ENCODE measurements at places on chromosomes 3 and 15.

DNA sequence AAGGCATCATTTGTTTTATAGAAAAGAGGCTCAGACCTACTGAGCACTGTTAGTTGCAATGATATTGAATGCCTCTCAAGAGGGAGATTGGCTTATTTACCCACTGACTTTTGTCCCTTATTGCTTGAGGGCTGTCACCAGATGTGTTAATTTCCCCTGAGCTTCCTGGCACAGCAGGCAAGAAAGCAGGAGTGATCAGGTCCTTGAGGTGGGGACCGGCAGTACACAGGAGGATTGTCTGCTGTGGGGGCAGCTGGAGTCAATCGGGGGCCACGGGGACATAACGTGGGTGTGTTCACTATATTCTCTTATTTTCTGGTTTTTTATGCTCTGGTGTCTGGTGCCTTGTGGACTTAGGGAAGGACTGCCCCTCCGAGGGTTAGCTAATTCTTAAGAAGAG, 44.6 kb downstream of the GASK1A start:
- DNase-seq, result no peak

- DNase-seq, result peak; percentile 42
These were observed 32.6 kb downstream of the RBM5 start for GRCh38 chr3:50121072-50122032.

- DNase-seq, result peak; percentile 12
These were observed 587 bp downstream of the NPHP3 start for GRCh38 chr3:132721479-132722164.

DNA sequence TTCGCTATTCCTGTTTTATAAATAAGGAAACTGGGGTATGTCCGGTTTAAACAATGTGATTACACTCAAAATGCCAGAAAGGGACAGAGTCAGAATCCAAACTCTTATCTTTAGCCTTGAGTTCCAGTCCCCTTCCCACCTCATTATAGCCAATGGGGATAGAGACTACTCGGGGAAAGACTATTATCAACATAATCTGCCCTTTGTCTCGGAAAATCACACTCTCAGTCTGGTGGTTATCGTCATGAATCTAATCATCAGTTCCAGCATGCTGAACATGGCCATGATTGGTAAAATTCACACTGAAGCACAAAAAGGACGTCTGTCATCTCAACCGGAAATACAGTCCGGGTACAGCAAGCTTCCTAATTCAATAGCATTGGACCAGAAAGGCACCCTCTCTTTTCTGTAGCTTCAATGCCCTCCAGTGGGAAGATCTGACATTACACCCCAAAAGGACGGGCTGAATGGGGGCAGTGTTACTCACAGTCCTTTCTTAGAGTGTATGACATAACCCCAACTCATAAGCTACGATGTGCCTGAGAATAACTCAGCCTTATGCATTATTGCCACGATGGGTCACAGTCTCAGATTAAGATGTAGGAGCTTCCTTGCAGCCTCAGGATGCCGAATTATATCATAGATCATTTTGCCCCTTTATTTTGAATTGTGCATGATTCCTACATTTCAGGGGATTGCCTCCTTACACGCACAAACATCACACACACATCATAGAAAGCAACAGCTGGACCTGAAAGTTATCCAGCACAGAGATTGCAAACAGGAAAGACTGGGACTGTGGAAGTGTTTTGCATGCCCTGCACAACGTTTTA, 390.4 kb upstream of the LMCD1 start:
- peak; percentile 5 for DNase-seq

GRCh38 chr3:32452009-32452408, 50.6 kb downstream of the CMTM6 start:
- no peak for DNase-seq

DNA sequence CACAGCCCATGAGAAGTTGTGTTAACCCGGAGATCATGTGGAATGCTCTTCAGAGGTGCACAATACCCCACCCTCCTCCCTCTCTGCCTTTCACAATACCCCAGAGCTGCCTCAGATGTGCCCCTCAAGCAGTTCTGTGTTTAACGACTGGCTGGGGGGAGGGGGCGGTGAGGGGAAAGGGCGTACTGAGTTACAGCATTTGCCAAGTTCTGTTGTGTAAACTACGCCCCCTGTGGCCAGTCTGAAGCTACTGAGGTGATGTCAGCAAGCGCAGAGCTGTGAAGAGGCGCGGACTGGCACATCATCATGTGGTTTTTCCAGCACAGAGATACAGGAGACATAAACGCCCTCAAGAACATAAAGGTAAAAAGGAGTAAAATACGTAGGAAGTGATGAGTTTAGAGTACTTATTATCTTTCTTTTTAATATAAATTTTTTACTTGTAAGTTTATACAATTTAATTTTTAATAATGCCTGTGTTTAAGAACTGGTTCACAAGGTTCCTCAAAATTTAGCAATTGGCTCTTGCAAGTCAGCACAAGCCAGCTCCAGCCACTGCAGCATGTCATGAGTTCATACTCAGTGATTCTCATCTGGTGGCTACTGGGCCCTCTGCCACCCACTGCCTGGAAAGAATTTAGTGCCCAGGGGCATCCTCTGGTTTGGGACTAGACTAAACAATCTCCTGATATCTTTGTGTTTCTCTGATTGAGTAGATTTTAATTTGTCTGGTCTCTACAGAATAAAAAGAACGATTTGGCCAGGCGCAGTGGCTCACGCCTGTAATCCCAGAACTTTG, 1.7 kb downstream of the EPB42 start:
- DNase-seq, result no peak

DNA sequence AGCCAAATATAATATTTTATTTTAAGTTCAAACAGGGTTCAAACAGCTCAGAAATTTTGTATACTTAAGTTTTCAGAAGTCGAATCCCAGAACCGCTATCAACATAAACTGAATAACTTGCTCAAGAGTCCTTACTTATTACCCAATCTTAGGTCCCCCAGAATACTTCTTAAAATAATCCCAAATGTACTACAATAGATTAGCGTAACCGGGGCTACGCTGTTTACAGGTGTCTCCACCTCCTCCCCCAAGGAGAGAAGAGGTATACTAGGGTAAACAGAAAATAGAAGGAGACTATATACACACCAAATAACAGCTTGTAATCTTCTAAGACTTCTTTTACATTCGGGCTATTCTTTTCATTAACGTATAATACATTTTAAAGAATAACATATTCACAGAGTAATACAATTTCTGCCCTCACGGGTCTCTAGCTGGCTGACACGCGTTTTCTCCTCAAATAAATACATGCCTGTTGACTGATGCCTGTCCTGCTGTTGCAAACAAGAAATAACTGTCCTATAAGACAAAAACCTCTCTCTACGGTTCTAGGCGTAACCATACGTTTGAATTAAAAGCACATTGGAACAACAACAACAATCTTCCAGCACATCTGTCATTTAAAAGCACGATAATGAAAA, 1.3 kb downstream of the DENND4A start:
- no peak for DNase-seq

GRCh38 chr3:113264283-113265131, 53.1 kb downstream of the BOC start:
- DNase-seq, result no peak

DNA sequence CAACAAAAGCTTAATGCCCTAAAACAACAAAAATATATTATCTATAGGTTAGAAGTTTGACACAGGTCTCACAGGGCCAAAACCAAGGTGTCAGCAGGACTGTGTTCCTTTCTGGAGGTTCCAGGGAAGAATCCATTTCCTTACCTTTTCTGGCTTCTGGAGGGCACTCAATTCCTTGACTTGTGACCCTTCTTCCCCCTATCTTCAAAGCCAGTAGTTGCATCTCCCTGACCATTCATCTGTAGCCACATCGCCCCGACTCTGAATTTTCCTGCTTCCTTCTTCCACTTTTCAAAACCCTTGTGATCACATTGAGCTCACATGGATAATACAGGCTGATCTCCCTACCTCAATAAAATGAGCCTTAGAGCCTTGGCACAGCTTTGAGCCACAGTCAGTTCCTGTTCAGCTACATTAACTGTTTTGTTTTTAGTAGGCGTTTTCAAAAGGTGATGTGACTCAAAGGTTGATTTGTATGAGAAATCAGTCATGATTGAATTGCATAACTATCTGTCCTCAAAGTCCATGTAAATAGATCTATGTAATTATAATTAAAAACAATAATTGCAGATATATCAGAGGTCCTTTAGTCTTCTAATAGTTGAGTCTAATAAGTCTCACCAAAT, 12.4 kb downstream of the PFN2 start:
- DNase-seq, result no peak

DNA sequence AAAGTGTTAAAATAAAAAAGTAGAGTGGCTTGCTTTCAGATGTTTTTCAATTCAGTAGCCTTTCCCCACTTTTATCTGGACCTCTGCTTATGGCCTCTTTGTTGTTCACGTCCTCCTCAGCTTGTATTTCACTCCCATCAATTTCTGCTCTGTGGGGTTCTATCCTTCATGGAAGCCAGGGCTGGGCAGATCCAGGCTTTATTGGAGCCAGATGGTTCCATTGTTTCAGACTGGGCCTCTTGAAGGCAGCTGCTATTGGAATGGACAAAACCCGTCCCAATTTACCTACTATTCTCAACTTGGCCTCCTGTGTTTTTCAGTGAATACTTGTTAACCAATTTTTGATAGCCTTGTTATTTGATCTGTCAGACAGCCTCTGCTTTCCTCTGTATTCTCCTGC, 10.9 kb upstream of the AADACL2 start:
- no peak for DNase-seq

GRCh38 chr3:105401691-105402149, 35.0 kb downstream of the ALCAM start:
- DNase-seq, result no peak

DNA sequence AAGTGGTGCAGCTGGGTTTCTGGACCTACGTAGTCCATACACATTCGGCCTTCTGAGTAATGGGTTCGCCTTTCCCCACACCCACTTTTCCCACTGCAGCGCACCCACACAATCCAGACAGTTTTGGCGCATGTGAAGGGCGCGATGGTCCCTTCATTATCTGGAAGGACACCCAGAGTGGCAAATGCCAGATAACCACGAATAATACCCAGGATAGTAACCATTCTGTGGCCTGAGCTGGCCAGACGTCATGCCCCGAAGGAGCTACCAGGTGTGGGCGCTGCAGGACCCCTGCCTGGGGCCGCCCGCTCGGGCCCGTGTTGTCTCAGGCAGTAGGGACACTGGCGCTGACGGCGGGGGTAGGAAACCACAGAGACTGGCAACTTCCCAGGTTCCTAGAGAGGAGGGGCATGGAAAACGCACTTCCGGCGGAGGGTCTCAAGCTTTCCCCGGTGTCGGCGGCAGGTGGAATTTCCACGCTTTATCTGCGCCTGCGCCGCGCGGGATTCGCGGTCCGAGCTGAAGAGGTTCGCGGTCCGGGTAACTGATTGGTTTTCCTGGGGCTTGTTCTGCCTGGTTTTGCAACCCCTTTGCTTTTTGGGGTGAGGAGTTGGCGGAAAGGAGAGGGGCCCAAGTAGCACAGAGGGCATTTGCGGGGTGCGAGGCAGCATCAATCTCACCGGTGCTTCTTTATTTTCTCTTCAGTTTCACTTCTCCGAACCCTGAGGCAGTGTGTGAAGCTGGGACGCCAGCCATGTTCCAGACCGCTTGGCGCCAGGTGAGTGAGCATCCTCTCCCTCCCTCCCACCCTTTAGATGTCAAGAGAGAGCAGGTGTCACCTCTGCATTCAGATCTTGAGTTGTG, at the start of gene ZNF620:
Gene ZNF620 (plus strand): TSS at position 441 of the 864 bp plus-strand sequence. CDS start 314 bp downstream, at position 755.
- DNase-seq, result peak; percentile 74

- no peak for DNase-seq
These were observed 105.3 kb downstream of the CTNNB1 start for GRCh38 chr3:41304593-41304992.

GRCh38 chr3:150038830-150039229, 68.1 kb upstream of the PFN2 start:
- DNase-seq, result no peak

Measured in GM06990 (cell line).